ENCODE measurements at places on chromosomes 7 and 10.

DNA sequence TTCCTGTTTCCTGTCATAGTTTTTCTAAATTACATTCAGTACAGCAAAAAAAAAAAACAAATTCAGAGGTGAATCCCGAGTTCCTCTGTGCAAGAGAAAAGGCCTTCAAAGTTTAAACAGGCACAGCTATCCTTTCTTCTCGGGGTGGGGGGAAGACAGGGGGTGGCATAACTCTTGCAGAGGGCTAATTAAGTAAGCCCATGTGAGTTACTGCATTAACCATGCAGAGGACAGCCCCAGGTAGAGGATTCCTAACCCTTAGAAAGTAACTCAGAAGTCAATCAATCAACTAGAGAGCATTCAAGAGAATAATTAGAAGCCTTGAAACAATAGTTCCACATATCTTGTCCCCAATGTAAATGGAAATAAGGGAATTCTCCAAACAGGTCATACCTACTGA, 170.9 kb downstream of the CSTF2T start:
- no peak for DNase-seq

GRCh38 chr7:464454-465401, 54.9 kb downstream of the PDGFA start:
- DNase-seq, result no peak

DNA sequence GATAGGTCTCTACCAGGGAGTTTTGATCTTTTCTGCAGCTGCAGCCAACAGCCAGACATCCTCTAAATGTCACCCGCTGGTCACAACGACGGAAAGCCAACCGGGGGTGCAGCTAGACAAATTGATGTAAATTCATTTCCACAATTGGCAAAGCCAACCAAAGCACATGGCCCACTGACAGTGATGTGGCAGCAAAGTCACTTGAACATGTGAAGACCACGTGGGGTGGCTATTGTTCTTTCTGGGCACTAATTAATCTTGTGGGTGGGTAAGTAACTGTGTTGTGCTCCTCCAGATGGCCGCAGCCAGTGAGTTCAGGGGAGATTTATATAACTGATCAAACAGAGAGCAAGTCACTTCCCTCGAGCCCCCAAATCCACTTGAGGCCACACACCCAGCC, 354.1 kb downstream of the ANKRD30A start:
- DNase-seq, result no peak

GRCh38 chr10:86188326-86188725, 178.3 kb downstream of the GRID1 start:
- no peak for DNase-seq

GRCh38 chr7:33354201-33354600, 224.8 kb downstream of the BBS9 start:
- no peak for DNase-seq

GRCh38 chr10:34116681-34117271, 698.3 kb downstream of the PARD3 start:
- no peak for DNase-seq

- DNase-seq, result no peak
These were observed 214.3 kb downstream of the JAZF1 start for GRCh38 chr7:27966219-27966780.

GRCh38 chr7:107744345-107744750, 406 bp downstream of the CBLL1 start:
- no peak for DNase-seq

DNA sequence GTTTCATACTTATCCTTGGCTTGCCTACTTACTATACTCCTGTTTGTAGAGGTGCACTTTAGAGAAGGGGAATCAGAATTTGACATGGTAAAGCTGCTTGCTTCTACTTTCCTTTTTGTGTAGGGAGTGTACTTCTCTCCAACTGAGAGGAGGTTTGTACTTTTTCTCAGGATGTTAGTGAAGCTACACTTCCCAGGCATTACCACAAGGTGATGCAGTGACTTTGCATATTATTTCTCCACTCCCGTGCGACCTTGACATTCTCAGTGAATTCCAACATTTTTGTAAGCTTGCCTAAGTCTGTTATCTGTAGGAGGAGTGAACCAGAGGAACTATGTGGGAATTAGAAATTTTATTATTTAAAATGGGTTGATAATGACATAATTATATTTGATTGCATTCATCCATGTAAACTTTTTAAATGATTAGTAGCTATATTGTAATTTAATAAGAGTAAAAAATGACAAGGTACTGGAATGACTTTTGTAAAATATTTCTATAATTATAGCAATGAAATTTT, 5.2 kb downstream of the TAX1BP1 start:
- no peak for DNase-seq

- DNase-seq, result no peak
These were observed 169.9 kb downstream of the KCND2 start for GRCh38 chr7:120442838-120443237.

GRCh38 chr10:128708182-128708581, 582.0 kb upstream of the MKI67 start:
- no peak for DNase-seq

GRCh38 chr7:43791665-43792064, 33.2 kb downstream of the BLVRA start:
- DNase-seq, result no peak

DNA sequence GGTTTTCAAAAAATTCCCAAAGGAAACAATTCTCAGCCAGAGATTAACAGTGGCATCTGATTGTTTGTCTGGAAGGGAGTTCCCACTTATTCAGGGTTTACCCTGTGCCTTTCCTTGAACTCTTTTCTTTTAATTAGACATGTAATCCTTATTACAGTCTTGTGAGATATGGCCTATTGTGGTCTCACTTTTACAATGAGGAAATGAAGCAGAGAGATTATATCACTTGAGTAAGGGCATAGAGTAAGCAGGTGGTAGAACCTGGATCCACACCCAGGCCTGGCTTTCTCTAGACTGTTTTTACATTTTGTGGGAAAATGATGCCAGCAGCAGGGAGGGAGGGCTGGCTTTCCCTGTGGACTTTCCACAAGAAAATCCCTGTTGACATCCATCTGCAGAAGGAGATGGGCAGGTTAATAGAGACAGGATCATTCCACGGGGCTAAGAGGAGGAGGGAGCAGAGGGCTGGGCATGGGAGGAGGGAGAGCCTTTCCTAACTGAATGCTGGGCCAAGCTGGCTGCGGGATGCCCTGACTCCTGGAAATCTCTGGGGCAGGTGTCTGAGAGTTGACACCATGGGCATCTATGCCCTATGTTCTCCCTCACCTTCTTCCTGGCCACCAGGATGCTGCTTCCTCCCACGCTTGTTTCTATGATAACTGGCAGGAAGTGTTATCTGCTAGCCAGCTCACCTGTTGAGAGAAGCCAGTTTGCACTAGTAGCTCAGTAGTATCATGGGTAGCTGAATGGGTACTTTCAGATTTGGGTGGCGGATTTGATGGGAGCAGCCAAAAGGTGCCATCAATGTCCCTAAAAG, 28.7 kb upstream of the ARHGAP22 start:
- no peak for DNase-seq

- DNase-seq, result peak; percentile 61
These were observed 55.9 kb upstream of the MXI1 start for GRCh38 chr10:110151467-110151866.

GRCh38 chr7:128679920-128680319, 7.8 kb downstream of the GARIN1A start:
- no peak for DNase-seq

DNA sequence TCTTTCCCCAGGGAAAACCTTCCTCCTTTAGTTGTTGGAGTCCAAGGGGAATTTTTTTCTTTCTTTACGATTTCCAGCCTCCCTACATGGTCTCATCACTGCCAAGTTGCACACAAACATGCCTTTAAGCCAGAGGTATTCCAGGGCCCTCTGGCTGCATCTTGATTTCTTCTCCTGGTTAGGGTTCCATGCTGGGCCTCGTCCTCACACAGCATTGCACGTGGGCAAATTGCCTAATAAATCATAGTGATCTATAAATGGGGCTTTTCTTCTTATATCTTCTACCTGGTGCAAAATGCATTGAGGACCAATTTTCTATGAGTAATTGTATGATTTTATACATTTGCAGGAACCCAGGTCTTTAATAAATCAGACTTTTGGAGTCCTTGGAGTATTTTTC, 284.2 kb downstream of the C7orf25 start:
- no peak for DNase-seq

DNA sequence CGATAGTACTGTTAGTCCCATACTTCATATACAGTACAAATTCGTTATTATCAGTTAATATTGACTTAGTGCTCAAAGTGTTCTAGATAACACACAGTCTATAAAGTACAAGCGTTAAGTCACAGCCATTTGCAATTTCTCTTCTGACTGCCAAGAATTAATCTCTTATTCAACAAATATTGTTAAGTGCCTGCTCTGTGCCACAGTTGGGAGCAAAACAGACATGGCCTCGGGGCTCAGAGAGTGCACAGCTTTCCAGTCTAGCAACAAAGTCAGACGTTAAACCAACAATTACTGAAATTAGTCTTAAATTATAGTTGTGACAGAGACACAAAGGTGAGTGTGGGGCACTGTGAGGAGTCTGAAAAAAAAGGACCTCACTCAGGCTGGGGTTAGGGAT, 113.0 kb upstream of the DPP6 start:
- DNase-seq, result no peak

GRCh38 chr10:16779384-16779915, 37.8 kb downstream of the RSU1 start:
- no peak for DNase-seq

DNA sequence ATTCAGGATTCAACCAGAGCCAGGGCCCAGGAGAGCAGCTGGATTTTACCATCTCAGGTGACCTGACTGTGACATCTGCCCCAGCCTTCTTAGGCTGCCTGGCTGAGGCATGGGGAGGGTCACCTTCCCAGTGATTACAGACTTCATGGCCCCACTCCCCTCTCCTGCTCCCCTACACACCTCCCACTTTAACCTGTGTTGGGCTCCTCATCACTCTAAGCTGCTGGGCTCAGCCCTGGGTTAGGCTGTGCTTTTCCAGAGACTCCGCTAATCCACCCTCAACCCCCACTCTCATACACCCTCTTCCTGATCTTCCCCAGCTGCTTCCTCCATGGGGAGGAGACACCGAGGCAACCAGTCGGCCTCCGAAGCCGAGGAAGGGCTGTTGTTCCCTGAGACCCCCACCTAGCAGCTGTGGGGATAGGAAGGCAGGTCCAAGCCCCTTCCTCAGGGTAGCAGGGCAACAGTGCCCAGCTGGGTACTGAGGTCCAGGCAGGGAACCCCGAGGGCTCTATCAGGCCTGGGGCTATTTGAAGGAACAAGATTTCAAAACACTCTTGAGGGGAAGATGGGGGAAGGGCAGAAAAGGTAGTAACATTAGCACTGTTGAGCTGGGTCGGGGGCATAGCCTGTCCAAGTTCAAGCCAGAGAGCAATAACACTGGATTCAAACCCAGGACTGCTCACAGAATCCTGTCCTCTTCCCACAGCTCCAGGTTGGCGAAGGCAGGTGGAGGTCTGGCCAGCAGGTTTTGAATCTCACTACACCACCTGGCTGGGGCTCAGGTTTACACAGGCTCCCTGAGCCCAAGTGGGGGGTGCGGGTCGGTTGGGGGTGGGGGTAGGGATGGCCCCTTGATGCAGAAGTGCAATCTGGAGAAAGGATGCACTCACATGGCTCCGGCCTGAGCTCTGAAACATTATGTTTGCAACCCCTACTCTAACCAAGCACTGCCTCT, 1.8 kb downstream of the IMPDH1 start:
- DNase-seq, result no peak

DNA sequence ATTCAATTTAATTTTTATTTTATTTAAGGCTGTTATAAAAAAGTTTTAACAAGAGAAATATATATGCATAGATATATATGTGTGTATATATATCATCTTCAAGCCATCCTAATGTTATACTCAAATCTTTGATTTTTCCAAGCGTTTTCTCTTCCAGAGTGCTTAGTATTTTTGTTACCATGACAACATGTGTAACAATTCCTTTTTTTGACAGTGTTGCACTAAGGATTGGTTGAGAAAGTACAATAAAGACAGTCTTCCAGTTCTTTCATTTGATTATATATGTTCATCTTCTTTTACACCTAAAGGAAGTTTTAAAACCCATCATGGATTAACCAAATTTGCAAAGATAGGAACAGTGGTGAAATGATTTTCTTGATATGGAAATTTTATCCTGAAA, 171.7 kb downstream of the KLF6 start:
- DNase-seq, result no peak

GRCh38 chr7:67698354-67698753, 701.7 kb downstream of the TYW1 start:
- DNase-seq, result no peak

- DNase-seq, result no peak
These were observed 9.3 kb upstream of the OR6V1 start for GRCh38 chr7:143042790-143043271.
